ENCODE measurements at places on chromosomes 1 and 21. TPM values are rescaled to one million over a fixed set of nuclear protein-coding genes. Genes with fewer than 3 reads are reported as not detected.

DNA sequence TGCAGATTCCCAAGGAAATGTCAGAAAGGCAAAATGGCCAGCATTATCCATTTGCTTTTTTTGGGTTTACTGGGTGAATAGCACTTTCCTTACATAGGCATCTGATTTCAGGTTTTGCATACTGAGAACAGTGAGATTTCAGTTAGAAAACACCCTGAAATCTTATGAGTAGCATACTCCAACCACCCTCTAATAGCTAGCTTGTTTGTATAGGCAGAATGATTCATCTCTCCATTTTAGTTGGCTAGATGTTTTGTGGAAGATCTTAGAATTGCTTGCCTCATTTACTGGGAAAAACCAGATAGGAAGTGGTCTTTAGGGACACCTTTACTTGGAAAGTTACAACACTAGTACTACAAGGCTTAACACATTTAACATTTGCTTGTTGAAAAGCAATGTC, 10.4 kb downstream of the KYAT3 start:
- no peak for DNase-seq

Gene SV2A
- total RNA-seq, result 0.45 TPM

Gene RNU1-1
- 1,159 TPM for total RNA-seq

Gene SPATA1
- 1.6 TPM for total RNA-seq

DNA sequence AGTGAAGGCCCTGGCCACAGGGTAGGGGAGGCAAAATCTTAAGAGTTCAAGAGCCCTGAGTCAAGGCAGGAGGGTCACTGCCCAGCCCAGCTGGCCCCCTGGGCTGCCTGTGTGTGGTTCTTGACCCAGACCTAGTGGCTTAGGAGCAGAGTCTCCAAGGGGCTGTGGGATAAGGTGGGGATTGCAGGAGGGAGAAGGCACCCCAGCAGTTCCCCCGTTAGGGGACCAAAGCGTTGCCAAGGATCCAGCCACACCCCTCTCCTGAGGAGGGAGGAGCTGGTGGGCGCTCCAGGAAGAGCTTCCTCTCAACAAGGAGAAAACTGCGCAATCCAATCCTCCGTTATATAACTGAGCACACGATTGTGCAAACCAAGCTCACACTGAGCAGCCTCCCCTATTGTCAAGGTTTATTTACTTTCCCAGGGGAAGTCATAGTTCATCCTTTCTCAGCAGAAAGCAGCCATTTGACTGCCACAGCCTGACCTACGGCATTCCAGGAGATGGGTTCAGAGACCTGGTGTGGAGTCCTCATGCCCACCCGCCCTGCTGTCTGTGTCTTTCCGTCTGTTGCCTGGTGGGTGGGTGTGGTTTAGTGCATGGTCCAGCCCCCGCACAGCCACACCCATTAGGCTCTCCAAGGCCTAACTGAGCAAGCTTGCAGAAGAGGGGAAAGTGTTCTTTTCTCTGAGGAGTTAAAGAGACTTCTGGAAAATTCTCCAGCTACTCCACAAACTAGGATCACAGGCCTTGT, 3.5 kb downstream of the EPHX1 start:
- DNase-seq, result peak; percentile 93
